ENCODE measurements at places on chromosomes 12 and 14.
A peak's percentile ranks its signal among the peaks of the same experiment; 100 is the strongest.

DNA sequence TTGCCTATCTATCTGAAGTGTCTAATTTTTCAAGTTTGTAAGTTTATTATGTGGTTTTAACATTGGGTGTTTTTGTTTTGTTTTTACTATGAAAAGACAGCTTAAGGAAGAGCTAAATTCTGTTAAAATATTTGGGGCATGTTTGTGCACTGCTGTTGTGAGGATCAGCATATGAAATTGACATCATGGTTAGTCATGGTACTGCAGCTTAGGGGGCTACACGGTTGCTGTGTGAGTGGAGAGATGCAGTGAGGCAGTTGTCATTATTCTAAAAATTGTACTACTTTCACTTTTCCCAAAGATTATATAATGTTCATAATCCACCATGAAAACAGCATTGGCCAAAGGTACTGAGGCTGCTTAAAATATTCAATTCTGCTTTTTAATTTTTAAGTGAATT is 49.0 kb downstream of the ZC3H14 start:
- DNase-seq = no peak

DNA sequence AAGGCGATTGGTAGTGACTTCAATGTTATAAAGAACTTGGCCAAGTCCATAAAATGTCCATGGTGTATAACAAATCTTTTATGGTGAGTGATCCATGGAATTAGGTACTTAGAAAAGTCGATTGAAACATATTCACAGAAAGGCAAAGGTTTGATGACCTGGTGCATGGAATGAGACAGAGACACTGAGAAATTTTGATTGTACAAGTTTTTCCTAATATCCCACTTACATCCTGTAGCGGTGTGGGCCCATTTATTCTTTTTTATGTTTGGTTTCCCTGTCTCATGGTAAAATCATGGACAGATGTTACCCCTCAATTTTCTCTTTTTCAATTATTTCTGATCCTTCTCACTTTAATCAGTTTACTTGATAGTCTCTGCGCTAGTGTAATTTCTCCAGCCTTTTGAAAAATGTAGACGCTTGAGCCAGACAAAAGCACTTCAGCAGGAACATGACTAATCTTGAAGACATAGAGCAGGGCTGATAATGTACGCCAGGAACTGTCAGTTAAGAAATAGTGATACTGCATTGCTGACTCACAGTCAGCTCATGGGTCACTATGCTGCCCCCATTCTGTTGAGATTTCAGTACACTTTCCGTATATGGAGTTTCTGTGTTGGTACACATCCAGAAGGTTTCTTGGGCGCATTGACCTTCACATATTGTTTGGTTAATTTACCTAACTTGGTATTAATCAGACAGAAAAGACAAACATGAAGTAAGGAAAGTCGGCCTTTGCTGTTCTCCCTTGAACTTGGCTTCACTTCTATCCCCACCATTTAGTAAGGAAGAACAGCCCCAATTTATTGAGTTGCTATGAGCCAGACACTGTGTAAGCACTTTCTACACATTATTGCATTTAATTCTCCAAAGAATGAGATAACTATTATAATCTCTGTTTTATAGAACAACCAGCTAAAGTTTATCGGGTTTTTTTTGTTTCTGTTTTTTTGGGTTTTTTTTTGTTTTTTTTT is 841.7 kb downstream of the DIO2 start:
- DNase-seq = peak; percentile 92

- DNase-seq = no peak
These were observed 1.5 kb upstream of the MSRB3 start for GRCh38 chr12:65276916-65277530.

DNA sequence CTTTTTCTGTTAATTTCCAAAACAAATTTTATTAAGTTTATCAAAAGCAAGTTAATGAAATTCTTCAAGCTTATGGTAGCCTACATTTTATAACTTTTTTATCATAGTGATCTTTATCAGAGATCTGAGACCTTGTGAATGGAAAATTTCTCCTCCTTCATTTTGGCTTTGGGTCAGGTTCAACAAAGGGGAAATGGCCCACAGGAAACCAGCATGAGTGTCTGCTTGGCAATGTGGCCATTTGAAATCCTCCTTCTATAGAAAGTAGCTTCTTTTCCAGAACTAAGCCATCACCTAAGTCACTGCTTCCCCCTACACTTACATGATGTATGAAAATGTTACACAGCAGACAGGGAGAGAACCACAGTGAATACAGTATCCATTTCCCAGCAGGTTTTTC is 1.6 kb downstream of the RHOJ start:
- DNase-seq = no peak

GRCh38 chr14:104826189-104826860 is 25.4 kb downstream of the ZBTB42 start:
- no peak for DNase-seq

GRCh38 chr14:50083467-50084337 is 32.7 kb downstream of the VCPKMT start:
- no peak for DNase-seq

DNA sequence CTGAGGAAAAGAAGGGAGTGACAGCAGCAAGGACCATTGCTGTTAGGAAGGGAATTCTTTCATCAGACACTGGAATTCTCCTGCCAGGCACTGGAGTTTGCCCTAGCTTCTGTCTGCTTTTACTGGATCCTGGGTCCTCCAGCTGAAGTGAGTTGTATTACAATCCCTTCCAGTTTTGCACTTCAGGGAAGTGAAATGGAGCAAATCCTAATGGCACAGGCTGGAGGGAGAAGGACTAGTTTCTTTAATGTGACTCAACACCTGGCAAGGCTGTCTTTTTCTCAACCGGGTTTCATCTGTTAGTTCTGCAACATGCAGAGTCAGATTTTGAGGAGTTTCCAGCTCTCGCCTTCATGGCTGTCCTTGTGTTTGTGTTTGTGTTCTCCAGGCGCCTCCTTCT is 45.8 kb downstream of the ETV6 start:
- no peak for DNase-seq

- DNase-seq = no peak
These were observed 216.4 kb downstream of the LRIG3 start for GRCh38 chr12:58703866-58704265.

- DNase-seq = no peak
These were observed 271.9 kb upstream of the PDE3A start for GRCh38 chr12:20096430-20096829.

DNA sequence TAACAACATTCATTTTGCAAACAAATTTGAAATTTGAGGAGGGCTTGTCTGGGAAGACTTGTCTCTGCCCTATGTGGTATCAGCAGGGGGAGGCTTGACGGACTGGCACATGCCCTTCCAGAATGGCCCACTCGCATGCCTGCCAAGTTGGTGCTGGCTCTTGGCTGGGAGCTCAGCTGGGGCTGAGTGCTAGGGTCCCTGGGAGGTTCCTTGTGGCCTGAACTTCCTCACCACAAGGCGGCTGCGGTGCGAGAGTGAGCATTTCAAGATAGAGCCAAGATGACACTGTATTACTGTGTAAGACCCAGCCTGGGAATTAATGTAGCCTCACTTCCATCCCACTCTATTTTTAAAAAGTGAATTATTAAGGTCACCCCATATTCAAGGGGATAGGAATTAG is 271.6 kb upstream of the PLEKHG7 start:
- no peak for DNase-seq

All from non-pigmented ciliary epithelial cell (primary cell).